ENCODE measurements at places on chromosomes 7 and 10.

DNA sequence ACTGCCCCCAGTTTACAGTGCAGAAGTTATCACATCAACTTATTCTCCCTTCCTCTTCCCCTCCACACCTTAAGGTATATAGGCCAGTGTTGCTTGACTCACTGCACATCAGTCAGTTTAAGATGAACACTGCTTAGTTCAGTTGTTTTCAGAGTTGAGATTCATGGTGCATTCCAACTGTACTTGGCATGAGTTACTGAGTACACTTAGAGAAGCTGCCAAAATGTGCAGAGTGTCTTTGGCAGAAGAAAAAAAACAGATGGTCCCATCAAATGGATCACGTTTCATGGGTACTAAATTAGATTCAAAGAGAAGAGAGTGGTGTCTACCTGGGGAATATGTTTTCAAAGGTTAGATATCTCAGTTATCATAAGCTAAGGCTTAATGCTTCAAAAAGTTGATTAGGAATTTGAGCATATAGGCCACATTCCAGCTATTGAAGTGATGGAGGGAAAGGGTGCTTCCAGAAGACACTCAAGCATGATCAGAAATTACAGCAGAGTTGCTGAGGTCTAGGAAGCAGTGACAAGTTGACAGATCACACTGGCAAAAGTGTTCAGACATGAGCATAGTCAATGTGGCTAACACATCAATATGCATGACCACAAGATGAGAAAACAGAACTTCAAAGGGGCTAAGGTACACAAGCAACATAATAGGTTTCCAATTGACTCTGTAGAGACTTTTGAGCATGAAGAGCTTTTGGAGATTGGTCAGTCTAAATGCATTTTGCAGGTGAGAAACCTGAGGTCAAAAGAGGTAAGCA lies 579.2 kb upstream of the CELF2 start:
- DNase-seq = no peak

DNA sequence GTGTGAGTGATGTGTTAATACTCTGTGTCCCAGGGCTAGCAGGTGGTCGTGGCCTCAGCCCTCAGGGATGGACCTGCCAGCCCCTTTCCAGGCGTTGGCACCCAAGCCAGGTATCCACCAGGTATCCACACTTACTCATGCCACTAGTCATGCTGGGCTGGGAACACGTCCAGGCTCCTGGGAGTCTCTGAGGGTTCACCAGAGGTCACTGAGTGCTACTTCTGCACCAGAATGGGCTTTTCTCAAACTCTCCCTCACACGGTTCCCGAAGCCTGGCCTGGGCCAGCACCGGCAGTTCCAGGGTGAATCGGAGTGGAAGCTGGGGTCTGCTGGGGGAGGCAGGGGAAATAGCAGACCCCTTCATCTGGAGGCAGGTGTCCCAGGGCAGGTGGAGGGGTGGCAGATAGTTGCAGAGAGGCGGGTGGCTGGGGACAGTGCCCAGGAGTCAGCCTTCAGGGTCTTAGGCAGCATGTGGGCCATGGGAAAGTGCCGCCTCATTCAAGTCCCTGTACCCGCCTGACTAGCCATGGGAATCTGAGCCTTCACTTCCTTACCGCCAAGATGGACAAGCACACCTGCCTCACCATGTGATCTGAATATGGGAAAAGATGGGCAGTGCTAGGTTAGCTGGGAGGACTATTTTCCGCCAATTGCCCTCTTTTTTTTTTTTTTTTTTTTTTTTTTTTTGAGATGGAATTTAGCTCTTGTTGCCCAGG lies 95.5 kb upstream of the GTF2I start:
- DNase-seq = no peak

- DNase-seq = no peak
Measured at GRCh38 chr10:10576937-10577336, 440.7 kb upstream of the CELF2 start.

GRCh38 chr7:47914717-47915615 lies 33.3 kb downstream of the PKD1L1 start:
- no peak for DNase-seq

DNA sequence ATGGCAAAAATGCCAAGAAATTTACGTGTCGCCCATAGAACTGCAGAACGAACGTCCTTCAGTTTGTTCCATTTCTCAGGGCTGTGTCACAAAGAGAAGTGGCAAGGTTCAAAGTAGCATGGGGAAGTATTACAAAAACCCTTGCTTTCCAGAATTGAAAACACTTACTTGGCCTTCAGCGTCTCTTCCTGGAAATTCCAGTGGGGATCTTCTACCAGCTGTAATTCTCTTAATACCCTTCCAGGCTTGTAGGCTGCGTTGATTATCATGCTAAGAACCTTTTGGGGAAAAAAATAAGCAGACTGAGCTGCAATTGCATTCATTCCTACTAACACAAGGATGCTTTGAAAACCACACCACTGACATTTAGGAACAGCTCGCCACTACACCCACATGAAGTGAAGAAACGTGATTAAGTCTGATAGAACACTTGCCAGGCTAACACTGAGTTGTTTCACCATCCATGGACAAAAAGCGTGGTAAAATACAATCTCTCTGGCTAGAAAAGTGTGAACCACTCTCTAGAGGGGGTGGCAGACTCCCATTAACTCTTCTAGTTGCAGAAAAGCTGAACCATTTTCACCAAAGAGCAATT lies 222.3 kb downstream of the SFMBT2 start:
- no peak for DNase-seq

DNA sequence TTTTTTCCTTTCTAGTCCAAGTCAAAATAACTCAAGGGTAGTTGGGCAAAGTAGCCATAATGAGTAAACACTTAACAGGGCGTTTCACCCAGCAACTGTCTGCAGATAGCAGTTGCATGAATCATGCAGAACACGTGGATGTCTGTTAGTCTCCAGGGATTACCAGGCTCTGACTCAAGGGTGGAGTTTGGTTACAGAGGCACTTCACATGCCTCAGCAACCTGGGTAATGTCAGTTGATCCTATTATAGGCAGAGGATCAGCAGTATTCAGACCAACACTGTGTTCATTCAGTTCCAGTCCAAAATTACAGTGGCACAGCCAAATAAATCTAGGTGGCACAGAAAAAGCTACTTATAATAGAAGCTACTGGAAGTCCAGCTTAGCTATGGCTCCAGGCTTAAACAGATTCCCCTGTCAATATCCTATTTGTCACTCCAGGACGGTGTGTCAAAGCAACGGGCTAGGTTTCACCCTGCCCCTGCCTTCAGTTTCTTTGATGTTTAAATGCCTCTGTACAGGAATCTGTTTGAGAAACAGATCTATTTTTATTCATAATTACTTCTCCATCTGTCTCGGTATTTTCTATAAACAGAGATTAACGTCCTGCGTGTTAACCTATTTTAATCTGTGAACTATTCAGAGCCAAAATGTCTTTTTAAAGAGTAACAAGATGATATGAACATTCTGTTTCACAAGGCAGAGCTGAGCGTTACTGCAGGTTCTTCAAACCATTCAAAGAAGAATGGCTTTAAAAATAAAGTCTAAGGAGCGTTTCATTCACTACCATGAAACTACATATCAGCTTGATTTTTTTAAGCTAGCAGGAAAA lies 162.6 kb upstream of the AKR1E2 start:
- DNase-seq = no peak

DNA sequence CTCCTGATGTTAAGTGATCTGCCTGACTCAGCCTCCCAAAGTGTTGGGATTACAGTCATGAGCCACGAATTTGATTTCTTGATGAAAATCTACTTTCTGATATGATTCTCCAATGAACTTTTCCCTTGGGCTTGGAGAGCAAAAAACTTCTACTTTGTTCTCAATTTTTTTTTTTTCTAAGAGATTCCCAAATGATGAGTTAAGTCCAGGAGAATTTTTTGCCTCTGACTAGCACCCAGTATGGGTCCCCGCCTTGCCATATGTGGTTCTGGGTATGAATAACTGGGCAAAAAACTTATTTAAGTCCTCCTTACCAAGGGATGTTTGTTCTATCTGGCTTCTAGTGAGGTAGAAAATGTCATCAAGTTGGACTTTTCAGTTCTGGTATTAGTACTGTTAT lies 147.9 kb upstream of the LYZL1 start:
- no peak for DNase-seq

DNA sequence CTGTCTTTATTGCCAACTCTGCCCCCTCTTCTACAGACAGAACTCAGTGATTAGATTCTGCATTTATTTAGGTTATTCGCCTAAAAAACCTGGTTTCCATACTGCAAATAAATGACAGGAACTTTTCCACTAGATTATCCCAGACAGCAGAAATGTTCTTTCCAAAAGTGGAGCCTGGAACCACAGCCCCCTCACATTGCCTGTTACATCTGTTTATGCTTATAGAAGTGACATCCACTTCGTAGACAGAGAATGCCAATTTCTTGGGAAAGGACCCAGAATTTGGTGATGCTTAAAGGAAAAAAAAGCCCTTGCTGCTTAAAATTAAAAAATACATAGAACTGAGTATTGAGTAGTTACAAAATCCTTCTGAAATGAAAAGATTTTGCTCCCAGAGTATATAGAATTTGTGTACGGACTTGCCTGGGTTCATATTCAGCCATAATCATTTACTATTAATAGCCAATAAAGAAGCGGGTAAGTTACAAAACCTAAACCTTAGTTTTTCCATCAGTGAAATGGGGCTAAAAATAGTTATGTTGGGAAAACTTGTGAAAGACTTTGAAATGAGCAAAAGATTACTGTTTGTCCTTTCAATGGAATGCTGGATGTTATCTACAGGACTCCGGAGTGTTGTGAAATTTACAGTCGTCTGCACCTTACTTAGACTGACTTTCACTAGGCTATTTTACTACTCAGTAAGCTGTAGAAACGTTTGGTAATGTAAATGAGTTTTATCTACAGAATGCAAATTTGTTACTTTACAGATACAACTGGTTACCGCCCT lies 1.1 kb upstream of the PPP1R9A start:
- no peak for DNase-seq

- DNase-seq = no peak
Measured at GRCh38 chr7:28142650-28143049, 37.9 kb downstream of the JAZF1 start.

DNA sequence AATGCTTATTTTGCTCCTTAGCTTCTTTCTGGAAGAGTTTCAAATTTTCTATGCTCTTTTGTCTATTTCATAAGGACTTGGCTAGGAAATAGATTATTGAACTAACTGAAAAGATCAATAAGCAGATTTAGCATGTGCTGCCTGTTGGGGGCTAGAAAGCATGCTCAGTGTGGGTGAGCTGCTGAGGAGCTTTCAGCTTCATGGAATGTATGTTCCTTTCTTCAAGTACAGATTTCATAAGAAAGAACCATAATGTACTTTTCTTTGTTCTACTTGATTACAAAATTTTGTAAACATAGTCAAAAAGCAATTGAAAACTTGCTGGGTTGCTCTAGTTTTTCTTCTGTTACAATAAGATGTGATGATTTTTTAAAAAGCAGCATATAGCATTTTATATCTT lies 73.8 kb downstream of the TAF3 start:
- no peak for DNase-seq

DNA sequence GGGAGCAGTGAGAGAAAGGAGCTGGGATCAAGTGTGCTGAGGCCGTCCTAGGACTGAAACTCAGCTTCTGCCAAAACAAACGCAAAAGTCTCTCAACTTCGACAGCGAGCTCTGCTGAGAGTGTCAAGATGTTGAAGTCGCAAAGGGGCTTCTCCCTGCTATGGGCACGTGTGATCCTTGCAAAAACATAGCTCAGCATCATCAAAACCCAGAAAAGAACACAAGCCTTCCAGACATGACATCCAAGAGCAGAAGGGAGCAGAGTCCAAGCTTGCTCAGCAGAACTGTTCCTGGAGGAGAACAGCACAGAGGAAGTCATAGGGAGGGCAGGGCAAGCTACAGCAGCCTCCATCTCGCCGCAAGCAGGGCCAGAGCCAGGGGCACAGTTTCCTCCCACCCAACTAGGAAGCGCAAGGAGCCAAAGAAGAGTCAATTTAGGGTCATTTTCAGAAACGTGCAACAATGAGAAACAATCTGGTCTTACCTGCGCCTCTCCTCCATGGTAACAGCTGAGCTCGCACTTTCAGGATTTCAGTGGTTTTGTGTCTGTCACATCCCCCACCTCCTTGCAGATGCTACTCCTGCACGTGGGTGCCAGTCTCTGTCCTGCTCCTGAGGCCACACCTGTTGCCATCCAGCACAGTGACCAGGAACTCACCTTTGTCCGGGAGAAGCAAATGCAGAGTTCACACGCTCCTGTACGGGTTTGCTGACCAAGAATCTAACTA lies 113.9 kb downstream of the DIP2C start:
- DNase-seq = no peak

GRCh38 chr7:31020652-31021051 lies 31.5 kb upstream of the ADCYAP1R1 start:
- DNase-seq = no peak

DNA sequence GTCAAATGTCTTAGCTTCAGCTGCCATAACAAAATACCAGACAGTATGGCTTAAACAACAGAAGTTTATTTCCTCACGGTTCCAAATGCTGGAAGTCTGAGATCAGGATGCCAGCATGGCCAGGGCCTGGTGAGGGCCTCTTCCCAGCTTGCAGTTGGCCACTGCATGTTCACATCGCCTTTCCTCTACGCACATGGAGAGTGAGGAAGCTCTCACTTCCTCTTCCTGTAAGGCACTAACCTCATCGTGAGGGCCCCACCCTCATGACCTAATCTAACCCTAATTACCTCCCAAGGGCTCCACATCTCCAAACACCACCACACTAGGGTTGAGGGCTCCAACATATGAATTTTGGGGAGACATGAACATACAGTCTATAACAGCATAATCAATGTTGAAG lies 14.4 kb downstream of the ZNF33B start:
- DNase-seq = no peak

DNA sequence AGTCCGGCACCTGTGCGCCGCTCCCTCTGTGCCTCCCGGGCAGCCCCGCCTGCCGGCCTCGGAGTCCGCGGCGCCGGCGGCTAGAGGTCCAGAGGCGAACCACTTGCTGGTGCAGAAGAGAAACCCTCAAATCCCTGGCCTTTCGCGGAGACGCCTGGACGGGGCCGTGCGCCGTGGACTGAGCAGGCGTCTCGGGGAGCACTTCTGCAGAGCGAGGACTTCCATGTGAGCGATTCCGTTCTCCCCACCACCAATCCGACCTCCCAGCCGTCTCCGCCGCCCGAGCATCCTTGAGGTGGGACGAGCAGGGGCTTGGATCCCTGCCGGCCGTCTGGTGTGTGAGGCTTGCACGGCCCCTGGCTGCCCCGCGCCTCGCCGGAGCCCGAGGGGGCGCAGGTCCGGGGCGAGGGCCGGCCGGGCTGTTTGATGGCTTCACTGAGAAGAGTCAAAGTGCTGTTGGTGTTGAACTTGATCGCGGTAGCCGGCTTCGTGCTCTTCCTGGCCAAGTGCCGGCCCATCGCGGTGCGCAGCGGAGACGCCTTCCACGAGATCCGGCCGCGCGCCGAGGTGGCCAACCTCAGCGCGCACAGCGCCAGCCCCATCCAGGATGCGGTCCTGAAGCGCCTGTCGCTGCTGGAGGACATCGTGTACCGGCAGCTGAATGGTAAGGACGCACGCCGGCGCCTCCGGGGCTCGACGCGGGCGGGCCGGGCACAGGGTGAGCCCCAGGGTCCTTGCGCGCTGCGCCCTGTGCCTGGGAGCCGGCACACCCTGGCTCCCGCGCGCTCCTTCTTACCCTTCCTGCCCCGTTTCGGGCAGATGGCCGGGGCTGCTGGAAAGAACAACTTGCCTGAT lies 660 bp downstream of the GALNT17 start:
- no peak for DNase-seq

- no peak for DNase-seq
Measured at GRCh38 chr7:149381245-149381644, 79.6 kb downstream of the ZNF777 start.
